ENCODE measurements at places on chromosomes 1 and 21.

DNA sequence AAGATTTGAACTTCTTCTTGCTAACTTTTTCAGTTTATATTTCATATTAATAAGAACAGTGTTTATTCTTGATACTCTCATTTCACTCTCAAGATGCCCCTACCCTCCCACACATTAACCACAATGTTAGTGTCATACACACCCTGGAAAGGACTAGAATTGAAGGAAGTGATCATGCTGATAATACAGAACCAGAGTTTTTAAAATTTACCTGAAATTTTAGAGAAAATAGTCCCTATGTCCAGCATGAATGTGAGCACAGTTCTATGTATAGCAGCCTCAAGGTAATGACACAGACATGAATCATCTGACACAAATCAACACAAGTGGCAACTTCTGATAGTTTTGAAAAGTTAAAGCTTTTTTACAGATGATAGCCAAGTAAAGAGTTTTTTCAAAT, 26.0 kb downstream of the RGS1 start:
- DNase-seq = no peak

DNA sequence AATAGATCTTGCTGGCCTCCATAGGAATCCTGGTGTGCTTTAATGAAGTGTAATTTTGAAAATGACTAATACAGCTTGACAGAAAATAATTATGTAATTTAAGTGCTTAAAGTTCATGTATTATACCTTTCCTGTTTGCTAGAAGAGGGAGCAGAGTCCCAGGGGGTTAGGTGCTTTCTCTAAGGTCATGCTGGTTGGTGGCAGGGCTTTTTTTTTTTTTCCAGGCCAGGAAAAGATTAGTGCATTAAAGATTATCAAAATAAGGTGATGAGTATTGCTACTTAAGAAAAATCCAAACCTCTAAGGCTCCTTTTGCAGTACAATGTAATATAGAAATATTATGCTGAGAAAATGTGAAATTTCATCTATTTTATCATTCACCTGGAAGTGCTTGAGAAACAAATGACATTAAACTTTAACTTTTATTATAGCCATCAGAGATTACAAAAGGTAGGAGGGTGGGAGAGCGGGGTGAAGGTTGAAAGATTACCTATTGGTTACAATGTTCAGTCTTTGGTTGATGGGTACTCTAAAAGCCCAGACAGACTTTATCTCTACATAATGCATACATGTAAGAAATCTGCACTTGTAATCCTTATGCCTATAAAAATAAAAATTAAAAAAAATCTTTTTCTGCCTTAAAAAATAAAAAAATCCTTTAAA, 110.8 kb downstream of the RABGAP1L start:
- no peak for DNase-seq

GRCh38 chr1:227728892-227729143, 6.3 kb downstream of the JMJD4 start:
- DNase-seq = no peak

DNA sequence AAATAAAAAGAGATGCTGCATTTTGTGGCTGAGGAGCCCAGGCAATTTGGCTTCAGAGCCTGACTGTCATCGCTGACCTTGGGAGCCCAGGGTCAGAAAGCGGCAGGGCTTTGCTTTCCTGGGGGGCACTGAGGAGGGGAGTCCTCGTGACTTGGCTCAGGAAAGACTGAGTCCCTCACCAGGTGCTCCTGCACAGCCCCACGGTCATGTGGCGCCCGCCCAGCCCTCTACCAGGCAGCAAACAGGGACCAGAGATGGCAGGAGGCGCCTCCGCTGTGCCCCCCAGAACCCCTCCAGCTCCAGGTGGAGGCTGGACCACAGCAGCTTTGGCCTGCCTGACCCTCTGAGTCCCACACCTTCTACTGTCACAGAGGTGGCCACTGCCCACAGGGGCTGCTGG, 13.2 kb downstream of the EFHD2 start:
- no peak for DNase-seq

DNA sequence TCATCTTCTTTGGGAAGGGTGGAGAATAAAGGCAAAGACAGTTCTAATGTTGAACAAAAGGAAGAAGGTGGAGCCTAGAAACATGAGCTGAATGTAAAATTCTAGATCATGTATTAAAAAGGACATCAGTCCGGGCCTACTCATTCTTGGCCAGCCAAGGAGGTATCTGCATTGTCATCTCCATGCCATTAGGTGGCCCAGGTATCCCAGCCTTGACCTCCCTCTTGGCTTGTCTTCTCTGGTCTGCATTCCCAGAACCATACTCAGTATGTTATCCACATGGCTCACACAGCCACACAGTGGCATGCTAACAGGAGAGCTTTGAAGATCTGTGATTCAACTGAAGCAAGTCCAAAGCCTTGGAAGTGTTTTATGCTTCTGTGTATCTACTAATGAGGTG, 369.8 kb upstream of the KAZN start:
- no peak for DNase-seq

DNA sequence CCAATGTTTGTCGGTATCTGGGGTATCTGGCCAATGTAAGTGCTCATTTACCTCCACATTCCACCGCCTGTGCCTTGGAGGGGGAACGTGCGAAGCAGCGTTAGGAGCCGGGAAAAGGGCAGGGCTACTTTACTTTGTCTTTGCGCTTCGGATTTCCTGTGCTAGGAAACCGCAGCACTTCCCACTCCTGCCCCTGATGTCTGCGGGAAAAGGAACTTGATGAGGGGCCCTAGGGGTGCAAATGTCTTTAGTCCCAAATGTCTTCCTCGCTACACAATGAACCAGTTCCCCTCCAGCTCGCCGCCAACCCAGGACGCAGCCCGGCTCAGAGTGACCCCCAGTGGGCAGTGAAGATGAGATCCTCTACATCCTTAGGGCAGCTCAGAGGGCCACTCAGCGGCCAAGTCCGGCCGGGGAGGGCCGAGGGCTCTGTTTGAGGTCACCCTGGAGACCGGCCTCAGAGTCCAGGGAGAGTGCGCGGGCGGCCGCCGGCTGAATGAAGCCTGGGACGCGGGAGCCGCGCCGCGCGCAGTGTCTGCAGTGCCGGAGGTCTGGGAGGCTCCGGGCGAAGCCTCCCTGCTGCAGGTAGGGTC, at the start of gene DYNLT5:
TSS of gene DYNLT5 (plus strand) at position 460 of the 593 bp plus-strand sequence. CDS start 2,200 bp downstream, outside the sequence.
- DNase-seq = no peak

DNA sequence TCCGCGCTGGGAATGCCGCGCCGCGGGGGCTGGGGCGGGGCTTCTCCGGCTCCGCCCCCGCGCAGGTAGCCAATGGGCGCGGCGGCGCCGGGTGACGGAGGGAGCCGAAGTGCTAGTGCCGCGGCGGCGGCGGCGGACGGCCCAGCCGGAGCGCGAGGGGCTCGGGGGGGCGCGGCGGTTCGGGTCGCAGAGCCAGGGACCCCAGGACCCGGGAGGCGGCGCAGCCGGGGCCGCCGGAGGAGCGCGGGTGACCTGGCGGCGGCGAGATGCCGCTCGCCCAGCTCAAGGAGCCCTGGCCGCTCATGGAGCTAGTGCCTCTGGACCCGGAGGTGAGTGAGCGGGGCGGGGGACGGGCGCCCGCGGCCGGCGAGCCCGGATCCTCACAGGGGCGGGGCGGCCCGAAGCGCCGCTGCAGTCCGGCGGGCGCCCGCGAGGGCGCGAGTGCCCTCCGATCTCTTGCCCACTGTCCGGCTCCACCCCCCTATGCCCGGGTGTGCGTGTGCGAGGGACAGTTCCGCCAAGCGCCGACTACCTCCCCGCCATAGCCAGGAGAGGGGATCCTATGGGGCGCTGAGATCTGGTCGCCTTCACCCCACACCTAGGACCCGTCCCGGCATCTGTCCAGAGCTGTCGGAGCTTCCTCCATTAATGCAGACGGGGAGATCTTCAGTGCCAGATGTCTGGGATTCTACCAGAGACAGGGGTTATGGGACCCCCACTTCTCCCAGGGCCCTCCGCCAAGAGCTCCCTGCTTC, at the start of gene RPS6KA1:
TSS of gene RPS6KA1 (plus strand) at position 107 of the 755 bp plus-strand sequence. CDS start at position 267, 160 bp downstream.
- peak; percentile 87 for DNase-seq

Measured in activated effector memory CD4-positive, alpha-beta T cell treated with anti-CD3 and anti-CD28 coated beads, Interleukin-2, amount 50 U/mL, for 16 hours (primary cell).